ENCODE measurements at places on chromosomes 12 and 14.

DNA sequence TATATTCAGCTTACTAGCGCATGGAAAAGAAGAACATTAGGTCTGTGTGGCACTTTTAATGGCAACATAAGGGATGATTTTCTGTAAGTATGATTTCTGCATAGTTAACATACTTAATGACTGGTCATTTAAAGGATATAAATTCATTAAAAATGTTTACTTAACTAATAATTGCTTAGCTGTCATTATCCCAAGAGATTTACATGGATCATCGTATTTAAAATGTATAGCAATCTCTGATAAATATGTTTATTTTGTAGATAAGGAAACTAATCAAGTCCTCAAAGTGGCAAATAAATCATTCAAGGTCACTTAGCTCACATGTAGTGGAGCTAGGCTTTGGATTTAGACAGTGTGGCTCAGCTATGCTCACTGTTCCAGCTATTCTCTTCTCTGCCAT lies 158.6 kb downstream of the OTOGL start:
- no peak for DNase-seq

GRCh38 chr12:120072472-120073249 lies 43.9 kb downstream of the RAB35 start:
- DNase-seq = no peak

DNA sequence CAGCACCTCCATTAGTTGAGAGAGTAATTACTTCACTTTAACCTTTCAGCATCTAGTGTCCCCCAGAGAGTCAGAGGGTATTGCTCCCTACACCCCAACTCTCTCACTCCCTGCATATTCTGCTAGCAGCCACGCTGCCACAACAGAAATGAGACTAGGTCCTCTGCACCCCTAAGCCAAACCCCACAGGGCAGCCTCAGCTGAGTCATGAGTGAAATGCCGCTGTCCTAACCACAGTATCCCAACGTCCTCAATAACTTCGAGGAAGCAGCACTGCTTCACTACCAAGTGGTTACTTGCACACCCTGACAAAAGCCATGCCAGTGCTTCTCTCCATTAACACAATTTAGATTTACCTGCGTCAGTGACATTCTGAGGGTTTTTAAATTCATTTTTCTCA lies 6.9 kb upstream of the LYZ start:
- no peak for DNase-seq

DNA sequence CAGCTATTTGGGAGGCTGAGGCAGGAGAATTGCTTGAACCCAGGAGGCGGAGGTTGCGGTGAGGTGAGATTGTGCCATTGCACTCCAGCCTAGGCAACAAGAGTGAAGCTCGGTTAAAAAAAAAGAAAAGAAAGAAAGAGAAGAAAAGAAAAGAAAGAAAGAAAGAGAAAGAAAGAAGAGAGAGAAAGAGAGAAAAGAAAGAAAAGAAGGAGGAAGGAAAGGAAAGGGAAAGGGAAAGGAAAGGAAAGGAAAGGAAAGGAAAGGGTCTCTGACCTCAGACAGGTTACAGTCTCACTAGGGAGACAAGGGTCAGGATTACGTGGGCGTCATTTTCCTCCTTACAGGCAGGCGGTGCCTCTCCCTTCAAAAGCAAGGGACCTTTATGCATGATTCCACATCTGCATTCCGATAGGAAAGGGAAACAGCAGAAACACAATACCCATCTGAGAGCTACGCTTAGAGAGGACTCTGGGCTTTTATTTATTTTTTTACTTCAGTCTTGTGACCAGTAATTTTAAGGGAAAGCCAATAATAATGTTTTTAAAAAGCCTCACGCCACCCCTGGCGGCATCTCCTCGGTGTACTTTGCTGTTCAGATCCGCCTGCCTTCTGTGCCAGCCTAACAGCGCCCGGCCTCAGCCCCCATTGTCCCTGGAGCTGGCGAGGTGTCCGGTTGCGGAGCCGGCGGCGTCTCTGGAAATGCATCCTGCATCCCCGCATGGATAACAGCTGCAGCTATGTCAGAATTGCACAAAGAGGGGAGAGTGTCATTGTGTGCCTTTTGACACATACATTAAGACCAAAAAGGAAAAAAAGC lies 945 bp upstream of the HIP1R start:
- no peak for DNase-seq

DNA sequence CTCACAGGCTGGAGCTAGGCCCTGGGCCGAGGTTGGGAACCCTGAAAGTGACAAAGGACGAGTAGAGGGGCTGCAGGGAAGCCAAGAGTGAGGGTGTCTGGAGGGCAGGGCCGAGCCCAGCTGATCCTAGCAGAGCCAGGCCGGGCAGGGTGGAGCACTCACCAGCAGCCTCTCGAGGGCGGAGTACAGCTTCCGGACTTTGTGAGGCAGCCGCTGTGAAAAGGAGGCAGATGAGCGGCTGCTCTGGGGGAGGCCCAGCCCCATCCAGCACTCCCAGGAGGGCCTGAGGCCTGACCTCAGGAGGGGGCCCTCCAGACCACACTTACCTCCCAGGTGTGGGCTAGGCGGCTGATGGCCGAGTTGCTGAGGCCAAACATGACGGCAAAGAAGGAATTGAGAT lies 14.7 kb upstream of the ENDOU start:
- DNase-seq = no peak

DNA sequence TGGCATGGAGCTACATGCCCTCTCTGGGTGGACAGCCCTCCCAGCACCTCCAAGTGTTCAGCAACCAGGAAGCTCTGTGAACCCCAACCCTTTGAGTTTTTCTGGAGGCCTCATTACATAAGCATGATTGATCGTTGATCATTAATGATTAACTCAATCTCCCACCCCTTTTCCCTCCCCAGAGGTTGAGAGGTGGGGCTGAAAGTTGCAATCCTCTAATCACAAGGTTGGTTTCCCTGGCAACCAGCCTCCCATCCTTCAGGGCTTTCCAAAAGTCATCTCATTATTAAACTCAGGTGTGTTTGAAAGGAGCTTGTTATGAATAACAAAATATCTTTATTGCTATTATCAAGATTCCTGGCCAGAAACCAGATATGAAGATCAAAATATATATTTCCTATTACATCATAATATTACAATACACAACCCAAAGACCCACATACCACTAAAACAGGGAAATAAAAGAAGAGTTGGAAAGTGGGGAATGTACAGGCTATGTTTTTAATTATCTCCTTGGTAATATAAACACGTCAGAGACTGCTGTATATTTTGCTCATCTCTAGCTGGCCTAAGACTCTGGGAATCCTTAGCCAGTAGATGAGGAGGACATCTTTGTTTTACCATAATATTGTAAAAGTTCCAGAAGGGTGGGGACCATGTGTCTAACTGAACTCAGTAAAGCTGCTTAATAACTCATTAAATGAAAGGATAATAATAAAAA lies 73.6 kb downstream of the SSPN start:
- DNase-seq = no peak

GRCh38 chr12:124566997-124567672 lies at the start of gene NCOR2:
NCOR2 (minus strand) TSS chr12:124567612; CDS start chr12:124495251, 72,361 bp downstream.
- DNase-seq = no peak

DNA sequence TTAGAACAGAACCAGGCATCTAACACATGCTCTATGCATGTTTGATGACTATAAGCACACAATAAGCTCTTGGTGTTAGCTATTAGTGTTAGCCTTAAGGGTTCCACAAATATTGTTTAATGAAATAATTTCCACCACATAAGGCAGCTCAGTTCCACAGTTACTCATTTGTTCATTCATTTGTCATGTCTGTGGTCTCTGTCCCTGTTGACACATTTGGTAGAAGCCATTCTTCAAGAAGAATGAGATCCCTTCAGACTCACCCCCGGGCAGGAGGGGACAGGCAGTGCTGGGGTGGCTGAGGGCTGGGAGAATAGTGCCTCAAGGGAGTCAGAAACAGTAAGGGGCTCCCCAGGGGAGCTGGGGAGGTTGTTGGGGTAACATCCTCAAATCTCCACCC lies 3.7 kb upstream of the FAIM2 start:
- DNase-seq = no peak

- no peak for DNase-seq
Measured at GRCh38 chr12:71888521-71888920, 49.0 kb downstream of the TBC1D15 start.

DNA sequence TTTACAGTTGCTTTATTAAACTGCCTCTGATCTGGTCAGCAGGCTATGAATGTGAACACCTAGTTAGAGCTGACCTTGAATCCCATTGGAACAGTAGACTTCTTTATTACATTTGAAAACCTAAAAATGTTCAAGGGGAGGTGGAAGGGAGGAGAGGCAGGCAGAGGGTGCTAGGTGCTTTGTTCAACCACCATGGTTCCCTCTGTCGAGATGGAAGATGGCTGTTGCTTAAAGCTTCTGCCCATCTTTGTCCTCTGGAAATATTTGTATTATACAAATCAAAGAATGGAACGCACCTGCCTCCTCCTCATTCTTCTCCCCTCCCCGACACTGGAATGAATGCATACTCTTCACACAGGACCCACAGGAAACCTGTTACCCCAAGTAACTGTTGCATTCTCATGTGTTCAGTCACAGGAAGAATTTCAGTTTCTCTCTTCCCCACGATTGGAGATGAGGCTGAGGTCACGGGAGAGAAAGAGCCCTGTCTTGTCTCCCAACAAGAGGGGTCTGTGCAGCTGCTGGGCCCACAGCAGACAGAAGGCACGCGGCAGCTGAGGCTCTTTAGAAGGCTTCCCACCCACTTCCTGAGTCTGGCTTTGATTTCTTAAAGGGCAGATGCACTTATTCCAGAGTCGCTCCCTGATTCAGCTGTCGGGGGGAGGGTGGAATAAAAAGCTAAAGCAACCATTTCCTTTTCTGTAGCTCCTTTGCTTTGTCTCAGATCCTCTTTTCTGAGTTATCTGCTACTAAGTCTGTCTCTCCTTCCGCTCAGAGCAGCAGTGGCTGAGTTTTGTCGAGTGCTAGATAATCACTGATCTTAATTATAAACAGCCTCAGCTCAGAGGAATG lies 217.9 kb upstream of the BTG1 start:
- DNase-seq = peak; percentile 13

- DNase-seq = no peak
Measured at GRCh38 chr14:72652179-72652578, 241.7 kb downstream of the DPF3 start.
